Stimulated activated CD8-positive, alpha-beta memory T cell treated with anti-CD3 and anti-CD28 coated beads, Interleukin-15, amount 100 ng/mL, for 48 hours (primary cell): ENCODE measurements at places on chromosomes 5 and 9.

GRCh38 chr5:157306692-157307471 is 41.0 kb downstream of the CYFIP2 start:
- DNase-seq, result no peak

- no peak for DNase-seq
Measured at GRCh38 chr5:111211341-111211740, 12.8 kb upstream of the CAMK4 start.

GRCh38 chr9:129627556-129628440 is 1.8 kb downstream of the NTMT1 start:
- DNase-seq, result no peak

- DNase-seq, result no peak
Measured at GRCh38 chr5:81154725-81155124, 78.4 kb upstream of the CKMT2 start.

- no peak for DNase-seq
Measured at GRCh38 chr9:25716220-25716872, 38.1 kb upstream of the TUSC1 start.
